ENCODE measurements at places on chromosomes 7 and 10.

GRCh38 chr10:98516352-98516751 is 69.6 kb upstream of the HPS1 start:
- DNase-seq, result no peak

DNA sequence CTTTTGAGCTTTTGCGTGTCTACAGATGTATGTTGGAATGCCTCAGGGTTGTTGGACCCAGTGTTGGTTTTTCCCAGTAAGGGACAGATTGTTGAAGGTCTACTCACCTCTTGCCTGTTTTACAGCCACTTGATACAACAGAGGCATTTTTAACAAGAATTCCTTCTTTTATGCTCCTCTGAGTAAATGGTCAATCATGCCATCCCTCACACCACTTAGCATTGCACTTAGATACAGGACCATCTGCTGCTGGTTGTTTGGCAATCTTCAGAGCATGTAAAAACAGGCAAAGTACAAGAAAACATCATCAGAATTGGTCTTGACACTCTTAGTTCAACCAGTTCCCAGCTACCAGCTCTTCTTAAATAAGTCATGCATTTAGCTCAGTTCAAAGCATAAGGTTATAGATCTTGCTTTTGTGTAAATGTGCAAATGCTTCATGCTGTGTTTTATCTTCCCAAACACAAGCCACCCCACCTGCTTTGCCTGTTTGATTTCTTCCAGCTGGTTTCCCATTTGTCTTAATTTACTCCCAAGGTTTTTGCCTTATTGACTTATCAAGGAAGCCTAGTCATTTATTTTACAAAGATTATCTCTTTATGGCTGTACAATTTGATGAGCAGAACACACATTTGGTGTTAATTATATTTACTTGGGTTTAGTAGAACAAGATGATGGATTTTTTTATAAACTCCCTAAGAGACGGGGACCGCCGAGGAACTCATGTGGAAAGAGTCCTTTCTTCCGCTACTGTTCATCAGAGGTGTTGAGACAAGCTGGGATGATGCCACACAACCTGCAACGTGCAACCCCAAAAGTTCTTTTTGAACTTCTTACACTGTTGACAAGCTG is 136.6 kb downstream of the AHR start:
- no peak for DNase-seq

DNA sequence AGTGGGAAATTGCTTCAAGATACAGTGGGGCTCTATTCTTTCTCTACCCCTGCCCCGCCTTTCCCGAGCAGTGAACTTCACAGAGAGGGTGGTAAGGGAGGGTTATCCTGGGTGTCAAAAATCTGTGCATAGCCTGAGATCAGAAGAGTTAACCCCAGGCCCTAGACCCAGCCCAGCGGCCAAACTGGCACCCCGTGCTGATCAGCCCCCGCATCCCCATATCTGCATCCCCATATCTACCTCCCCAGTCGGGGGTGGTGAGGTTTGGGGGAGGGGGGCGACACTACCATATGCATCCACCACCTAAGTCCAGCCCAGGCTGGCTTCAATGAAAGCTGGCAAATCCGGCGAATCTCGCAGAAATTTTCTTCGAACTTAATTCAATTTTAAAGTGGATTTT is 7.0 kb upstream of the DLX6 start:
- DNase-seq, result no peak

- no peak for DNase-seq
Observed at GRCh38 chr10:77566914-77567566, 70.6 kb downstream of the KCNMA1 start.

GRCh38 chr7:116876664-116877442 is 14.5 kb downstream of the CAPZA2 start:
- DNase-seq, result no peak

GRCh38 chr7:107754642-107755041 is 10.7 kb downstream of the CBLL1 start:
- DNase-seq, result no peak

DNA sequence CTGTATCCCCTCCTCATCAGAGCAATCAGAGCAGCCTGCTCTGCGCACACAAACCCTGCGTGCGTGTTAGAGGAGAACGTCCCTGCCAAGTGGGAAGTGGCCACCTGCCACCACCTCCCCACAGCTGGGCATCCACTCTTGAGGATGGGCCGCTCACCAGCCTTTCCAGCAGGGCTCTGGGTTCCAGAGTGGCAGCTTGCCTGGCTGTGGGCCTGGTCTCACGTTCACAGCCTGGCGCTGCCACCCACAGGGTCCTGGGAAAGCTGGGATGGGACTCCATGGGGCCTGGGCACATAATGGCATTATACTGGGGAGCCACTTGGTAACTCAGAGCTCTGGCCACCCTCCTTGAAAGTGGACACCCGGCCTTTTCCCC is 151.1 kb upstream of the PPP2R2D start:
- no peak for DNase-seq

GRCh38 chr10:62424026-62424425 is 49.9 kb downstream of the ZNF365 start:
- no peak for DNase-seq

DNA sequence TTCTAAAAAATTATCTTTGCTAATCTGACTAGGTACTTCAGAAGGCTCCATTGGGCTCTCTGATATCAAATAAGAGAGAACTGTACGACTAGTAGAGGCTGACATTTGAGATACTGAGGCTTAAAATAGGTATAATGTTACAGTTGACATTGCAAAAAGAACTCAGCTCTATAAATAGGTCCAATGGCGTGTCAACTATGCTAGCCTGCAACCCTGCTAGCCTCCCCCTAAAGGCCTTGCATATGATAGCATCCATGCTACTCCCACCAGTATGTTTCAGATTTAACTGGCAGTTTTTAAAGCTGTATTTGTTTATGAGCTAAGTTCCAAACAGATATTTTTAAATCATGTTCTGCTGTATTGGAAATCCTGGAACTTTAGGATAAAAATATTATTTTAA is at the start of gene PPP1R3A:
TSS of gene PPP1R3A (minus strand) at position 64 of the 400 bp plus-strand sequence. CDS start at position 51, 13 bp downstream.
- no peak for DNase-seq

DNA sequence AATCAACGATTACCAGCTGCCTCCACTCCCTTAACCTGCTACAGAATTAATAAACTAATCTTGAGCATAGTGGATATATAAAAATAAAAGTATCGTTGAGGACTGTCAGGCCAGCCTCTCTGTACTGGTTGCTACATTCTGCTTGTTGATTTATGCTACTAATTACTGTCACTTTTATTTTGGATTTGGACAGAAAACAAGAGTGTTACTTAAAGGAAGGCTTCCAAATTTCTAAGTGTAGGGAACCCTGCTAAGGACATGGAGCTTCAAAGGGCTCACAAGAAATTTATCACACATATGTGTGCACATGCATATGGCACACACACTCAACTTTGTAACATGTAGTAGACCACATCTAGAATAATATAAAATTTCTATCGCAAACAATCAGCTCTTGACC is 141.2 kb upstream of the ANKRD1 start:
- DNase-seq, result no peak

DNA sequence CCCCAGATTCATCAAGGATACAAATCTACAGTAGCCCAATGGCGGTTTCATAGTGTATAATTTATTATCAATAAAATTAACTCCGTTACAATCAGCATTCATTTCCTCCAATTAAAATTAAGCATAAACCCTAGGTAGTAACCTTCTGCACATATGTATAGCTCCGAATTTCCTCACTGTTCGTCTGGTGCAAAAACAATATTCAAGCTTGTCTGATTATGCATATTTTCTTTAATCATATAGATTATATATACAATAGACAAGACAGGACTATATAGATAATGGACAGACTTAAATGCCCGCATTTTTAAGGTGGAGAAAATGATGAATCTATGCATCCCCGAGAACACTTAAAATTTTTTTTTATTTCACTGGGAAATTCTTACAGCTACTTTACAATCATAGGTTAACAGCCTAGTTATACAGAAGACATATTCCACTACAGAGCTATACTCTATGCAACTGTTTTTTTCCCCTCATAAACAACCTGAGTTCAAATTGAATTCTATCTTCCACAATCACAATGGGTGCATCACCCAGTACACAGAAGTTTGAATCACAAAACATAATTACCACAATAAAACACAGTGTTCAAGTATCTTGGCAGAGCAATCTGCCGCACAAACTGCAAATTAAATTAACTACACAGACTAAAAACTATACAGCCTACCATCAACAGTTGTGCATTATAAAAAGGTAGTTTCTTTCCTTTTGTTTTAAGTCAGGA is 2.6 kb downstream of the HOXA9 start:
- no peak for DNase-seq

DNA sequence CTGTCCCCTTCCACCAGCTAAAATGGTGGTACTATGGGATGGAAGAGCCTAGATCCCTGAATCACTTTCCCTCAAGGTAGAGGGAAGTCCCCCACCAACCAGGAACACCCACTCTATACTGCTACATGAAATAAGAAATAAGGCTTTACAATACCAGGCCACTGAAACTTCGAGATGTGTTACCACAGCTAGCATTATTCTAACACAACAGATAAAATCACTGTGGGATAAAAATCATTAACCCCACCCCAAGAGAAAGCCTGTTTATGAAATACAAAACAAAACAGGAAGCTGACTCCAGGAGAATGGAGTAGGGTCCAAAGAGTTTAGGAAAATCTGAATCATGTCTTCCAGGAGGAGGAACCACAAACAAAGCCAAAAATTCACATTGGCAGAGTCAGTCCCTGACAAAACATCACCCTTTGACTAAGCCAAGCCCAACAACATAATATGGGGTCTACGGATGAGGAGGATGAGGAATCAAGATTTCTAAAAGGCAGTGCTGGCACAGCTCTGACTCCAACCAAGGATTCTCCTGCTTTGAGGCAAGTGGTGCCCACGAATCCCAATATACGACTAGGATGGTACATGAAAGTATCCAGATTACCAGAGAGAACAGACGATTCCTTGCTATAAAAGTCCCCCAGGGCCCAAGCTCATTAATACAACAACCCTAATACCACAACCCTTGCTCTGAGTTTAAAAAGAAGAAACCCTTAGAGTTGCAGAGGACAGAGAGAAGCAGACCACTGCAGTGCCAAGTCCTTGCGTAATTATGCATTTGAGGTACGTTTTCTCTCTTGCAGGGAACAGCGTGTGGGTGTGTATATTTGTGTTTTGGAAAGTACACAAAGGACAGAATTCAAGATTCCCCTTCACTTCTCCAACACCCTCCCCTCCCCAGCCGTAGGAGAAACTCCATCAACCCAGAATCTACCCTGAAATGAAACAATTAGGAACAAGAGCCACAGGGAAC is 23.7 kb downstream of the XPNPEP1 start:
- DNase-seq, result no peak

DNA sequence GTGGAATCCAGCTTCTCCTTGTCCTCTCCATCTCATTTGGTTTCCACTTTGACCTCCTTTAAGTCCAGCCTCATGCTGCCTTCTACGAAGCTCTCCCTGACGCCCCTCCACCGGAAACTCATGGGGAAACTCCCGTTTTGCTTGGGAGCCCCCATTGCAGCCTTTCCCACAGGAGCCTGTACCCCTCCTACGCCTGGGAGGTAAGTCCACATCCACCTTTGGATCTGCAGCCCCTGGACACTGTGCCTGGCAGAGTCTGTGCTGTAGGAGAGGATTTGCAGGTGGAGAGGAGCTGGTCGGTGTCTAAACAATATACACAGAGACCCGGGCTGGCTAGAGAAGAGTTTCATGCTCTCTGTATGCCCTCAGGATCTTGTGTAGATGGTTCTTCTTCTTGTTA is 296.1 kb downstream of the GLRX3 start:
- DNase-seq, result no peak

DNA sequence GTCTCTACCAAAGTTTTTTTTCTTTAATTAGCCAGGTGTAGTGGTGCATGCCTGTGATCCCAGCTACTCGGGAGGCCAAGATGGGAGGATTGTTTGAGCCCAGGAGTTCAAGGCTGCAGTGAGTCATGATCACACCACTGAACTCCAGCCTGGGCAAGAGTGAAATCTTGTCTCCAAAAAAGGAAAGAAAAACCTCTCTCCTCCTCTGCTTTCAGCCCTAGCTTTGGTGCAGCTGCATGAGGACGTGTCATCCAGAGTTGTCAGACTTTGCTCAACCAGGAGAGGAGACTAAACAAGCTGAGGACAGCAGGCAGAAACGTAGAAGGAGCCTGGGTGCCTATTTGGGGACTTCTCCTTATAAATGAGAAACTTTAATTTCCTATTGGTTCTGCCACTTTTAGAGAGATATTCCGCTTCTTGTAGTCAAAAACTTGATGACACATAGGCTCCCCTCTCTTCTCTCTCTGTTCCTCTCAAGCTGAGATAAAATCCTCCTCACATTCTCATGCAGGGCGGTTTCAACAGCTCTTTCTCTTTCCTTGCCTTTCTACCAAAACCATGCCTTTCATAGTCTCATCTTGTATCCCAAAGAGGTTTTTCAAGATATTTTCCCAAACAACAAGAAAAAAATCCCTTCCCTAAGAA is 205.4 kb downstream of the ARHGAP12 start:
- no peak for DNase-seq

DNA sequence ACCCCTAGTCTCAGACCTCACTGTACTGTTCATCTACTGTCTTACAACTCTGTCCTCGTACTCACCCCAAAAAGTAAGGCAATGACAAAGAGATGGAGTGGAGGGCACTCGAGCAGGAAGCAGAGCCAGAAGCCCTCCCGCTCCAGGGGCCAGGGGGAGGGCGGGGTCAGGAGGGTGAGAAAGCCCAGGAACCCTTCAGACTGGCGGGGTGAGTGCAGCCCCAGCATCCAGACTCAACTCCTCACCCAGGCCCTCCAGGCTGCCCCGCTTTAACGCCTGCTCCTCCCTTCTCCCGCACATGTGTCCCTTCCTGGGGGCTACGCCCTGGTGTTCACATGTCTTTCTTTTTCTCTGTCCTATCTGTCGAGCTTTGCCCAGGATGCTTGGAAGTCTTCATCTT is 66.1 kb downstream of the CALML3 start:
- DNase-seq, result no peak

GRCh38 chr7:131546583-131547141 is 9.8 kb downstream of the PODXL start:
- DNase-seq, result peak; percentile 4

DNA sequence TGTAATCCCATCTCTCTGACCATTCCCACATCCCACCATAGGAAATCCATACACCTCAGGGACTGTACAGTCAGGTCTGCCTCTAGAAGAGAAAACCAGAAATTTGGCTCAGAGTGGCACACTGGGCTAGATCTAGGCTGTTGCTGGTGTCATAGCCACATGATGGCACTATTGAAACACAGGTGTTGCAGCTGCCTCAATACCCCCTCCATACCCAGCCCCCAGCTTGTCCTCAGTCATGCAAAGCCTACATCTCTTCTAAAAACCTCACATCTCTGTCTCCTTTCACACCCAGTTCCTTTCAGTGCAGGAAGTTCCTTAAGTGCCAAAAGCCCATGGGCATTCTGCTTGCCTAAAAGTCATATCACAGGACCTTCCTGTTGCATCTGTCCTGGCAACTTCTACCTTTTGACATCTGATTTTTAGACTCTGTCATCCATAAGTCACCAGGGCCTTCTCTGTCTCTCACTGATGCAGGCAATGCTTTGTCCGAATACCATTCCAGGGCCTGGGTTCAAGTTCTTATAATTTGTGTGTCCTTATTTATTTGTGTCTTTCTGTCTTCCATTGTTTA is 27.0 kb upstream of the HIBADH start:
- no peak for DNase-seq

- no peak for DNase-seq
Observed at GRCh38 chr10:28312572-28312971, 9.7 kb upstream of the MPP7 start.

GRCh38 chr7:35695473-35695850 is 527 bp upstream of the HERPUD2 start:
- DNase-seq, result no peak

GRCh38 chr7:158488181-158488971 is 99.2 kb downstream of the PTPRN2 start:
- DNase-seq, result no peak

- no peak for DNase-seq
Observed at GRCh38 chr7:151077705-151078232, 2.8 kb downstream of the FASTK start.
